Stimulated activated effector memory CD8-positive, alpha-beta T cell treated with anti-CD3 and anti-CD28 coated beads, Interleukin-12 subunit alpha, Interleukin-12 subunit beta, amount 100 ng/mL, for 72 hours (primary cell): ENCODE measurements at places on chromosomes 5 and 9.

- no peak for DNase-seq
These were observed 9.9 kb upstream of the GRHPR start for GRCh38 chr9:37412431-37413151.

DNA sequence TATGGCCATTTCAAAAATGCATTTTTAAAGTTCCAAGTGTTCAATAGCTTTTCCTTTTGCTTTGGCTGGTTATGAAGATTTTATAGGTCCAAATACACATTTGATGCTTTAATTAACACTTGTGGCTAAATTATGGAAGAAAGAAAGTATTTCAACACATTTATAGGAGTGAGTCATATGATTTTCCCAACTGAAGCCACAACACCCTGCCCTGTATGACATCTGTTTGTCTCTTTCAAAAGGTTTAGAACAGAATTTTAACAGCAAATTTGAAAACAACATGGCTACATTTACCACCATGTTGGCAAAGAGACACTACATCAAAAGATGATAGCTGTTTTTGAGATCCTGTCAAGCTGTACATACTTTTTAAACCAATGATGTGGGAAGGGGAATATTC, 99.4 kb downstream of the TMEM174 start:
- no peak for DNase-seq

DNA sequence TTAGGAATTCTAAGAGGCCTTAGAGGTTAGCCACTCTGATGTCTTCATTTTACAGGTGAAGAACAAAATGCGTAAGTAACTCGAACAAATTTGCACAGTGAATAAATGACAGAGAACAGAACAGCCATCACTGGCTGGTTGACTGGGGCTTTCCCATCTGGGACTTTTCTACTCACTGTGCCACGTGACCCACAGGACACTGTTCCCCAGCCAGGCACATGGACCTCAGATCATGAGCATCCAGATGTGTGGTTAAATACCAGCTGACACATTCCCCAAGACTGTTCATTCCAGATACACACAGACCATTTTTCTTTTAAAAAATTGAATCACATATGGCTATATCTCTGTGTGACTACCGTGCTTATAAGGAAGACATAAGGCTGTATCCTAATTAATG, 25.8 kb upstream of the MED10 start:
- DNase-seq, result no peak

GRCh38 chr5:17219006-17219422, 1.6 kb downstream of the BASP1 start:
- no peak for DNase-seq

- no peak for DNase-seq
These were observed 746.7 kb upstream of the TYRP1 start for GRCh38 chr9:11946531-11946930.

DNA sequence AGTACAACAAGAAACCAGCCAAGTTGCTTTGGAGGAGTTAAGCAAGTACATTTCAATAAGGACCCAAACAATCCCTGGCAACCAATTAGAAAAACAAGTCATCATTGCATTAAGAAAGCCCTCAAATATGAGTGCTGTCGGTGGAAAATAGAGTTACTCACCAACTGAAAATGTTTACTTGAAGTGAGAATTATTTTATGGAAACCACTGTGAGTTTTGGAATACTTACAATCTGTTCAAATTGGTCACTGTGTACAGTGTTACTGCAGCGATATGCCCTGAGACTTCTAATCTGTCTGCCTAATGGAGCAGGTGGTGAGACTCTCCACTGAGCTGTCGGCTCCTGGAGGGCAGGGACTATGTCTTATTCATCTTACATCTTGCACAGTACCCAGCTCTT, 1073.2 kb upstream of the DMAC1 start:
- DNase-seq, result no peak

DNA sequence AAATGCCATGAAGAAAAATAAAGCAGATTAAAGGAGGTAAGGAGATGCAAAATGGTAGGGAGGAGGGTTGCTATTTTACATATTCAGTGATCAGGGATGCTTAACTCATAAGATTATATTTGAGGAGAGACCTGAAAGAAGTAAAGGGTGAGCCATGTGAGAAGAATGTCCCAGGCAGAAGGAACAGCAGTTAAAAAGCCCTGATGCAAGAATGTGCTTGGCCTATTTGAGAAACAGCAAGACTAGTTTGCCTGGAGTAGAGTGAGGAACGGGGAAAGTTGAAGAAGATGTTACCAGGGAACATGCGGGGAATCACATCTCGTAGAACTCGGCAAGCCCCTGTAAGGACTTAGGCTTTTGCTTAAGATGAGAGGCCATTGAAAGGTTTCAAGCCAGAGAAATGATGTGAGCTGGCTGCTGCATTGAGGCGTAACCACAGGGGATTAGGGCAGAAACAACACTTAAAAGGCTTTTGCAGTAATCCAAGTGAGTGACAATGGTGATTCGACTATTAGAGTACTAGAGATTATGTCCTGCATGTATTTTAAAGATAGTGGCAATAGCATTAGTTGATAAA, 198.7 kb downstream of the VPS13A start:
- no peak for DNase-seq

DNA sequence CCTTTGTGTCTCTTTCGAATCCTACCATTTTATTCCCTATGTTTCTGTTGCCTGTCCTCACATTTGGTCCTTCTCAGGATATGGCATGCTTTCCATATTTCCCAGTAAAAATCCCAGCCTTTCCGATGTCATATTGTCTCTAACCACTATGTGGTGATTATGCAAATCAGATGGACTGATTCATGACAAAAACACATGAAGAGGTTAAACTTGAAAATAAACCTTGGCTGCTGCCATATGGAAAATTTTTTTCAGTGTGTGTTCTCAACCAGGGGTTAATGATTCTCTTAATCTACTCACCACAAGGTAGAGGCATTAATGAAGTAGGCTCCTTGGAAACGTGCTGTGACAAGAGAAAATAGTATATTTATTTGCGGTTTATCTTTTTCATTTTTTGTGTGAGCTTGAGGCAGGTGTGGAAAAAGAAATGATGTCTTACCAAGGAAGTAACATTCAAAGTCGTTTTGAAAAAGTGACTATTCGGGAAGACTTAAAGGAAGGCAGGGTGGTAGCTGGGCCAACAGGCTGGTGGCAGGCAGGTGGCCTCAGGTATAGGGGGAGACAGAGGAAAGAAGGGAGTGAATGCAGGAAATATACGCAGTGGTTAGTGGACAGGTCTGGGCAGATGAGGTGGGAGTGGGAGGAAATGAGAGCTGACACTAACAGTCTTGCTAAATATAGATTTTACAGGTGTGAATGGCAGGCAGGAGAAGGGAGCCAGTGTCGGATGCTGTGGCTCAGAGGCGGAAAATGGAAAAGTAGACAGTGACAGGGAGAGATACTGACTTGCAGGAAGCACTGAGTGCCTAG, 46.2 kb downstream of the DMRT2 start:
- DNase-seq, result no peak

DNA sequence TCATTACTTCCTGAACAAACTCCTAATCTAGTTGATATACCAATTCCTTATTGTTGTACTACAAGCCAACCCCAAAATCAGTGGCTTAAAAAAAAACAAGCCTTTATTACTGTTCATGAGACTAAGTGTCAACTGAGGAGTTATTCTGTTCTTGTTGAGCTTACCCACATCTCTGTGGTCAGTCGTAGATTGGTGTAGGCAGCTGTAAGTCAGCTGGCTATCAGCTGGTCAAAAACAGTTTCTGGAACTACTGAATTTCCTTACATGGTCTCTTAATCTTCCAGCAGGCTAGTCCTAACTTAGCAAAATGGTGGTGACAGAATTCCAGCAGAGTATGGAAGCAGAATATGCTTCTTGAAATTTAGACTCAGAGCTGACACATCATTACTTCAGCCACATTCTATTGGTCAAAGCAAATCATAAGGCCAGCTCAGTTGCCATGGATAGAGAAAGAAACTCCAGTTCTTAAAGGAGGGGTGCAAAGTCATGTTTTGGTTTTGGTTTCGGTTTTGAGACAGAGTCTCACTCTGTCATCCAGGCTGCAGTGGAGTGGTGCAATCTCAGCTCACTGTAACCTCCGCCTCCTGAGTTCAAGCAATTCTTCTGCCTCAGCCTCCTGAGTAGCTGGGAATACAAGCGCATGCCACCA, 386.1 kb upstream of the MPDZ start:
- DNase-seq, result no peak

DNA sequence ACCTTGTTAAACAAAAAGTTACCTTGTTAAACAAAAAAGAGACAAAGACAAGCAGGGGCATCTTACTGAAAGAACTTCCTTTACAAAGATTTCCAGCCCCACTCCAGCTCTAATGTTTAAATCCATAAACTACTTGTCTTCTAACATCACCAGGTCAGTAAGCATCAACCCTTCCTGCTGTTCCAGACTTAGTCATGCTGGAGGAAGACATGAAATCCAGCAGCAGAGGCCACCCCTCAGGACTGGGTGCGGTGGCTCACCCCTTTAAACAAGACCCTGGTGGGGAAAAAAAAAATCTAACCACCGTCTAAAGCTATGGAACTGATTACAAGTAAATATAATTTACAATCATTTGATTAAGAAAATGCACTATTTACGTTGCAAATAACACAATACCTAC, 9.1 kb downstream of the PDCL start:
- no peak for DNase-seq

DNA sequence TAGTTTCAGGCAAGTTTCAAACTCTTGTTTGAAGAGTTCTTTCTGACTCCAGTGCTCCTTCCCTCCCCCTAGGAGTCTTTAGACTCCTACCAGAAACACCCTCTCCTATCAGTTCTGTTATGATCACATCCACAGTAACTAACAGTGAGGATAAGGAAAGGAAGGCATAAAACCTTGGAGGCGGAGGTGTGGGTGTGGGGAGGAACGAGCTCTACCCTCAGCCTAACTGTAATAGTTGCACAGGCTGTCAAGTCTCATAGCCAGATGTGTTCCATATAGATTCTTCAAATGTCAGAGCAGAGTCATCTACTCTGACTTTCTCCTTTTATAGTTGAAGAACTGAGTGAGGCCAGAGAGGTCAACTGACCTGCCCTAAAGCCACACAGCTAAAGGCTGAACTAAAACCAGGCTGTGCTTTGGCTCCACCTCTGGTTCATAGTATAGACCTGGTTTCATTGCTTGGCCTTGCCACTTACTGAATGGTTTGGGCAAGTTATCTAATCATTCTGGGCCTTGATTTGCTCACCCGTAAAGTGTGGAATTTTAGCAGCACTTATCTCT, 34.4 kb upstream of the PIK3R1 start:
- no peak for DNase-seq

DNA sequence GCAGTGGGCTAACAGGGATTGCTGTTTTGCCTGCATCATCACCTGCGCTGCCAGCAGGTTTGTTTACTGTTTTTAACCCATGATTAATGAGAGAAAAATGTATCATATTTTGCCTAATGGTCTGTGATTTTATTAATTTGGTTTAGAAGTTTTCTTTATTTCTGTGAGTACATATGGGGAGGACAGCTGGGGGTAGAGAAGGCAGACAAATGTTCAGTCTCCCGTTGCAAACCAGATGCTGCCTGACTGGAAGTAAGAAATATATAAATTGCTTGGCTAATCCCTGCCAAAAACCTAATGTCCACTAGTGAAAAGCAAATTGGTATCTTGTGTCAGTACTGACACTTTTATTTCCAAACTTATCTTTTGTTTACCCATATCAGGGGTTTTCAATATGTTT, 1766.1 kb upstream of the C9orf72 start:
- no peak for DNase-seq

DNA sequence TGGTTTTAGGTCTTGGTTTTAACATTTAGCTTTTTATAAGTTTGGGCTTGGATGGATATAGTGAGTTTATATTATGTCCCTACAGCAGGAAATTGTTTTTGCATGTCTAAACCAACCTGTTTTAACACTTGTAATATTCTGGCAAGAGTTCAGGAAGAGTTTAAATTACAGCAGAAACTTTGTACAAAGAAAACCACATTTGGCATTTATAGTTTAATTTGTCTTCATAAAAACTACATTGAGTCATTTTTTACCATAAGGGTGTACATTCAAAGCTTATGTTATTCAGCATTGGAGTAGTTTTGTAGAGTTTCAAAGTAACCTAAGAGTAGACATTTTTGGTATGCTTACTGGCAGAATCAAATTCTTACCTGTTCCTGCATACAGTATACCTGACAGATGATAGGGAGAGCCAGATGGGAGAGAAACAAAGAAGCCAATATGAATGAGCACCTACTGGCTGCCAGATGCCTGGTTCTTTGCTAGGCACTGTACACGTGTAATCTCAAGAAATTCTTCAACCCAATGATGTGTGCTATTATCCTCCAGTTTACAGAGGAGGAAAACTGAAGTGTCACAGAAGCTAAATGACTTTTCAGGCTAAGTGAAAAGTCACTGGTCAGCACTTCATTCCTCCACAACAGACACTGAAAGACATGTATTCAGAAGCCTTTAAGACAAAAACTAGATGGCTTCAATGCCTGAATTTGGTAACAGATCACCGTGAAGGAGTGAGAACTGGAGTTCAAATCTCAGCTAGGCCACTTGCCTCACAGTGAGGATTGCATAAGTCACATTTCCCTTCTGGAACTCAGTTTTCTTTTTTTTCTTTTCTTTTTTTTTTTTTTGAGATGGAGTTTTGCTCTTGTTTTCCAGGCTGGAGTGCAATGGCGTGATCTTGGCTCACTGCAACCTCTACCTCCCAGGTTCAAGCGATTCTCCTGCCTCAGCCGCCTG, 25.9 kb upstream of the ECM2 start:
- no peak for DNase-seq

- DNase-seq, result no peak
These were observed 6.6 kb downstream of the OTULINL start for GRCh38 chr5:14588145-14588544.

DNA sequence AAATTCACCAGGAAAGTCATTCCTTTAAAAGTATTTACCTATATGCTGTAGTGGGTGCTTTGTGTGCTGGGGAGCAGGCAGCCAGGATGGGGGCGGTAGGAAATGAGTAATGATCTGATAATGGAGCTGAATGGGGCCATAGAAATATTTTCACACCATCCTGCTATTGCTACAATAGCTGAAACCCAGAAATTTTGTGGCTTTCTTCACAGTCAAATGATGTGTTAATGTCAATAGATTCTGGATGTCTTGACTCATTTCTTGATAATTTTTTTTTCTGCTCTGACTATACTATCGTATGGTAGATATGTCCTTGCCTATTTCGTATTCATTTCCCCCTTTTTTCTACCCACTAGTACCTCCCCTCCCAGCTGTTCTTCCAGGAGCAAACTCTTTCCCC, 59.5 kb downstream of the RORB start:
- DNase-seq, result no peak

DNA sequence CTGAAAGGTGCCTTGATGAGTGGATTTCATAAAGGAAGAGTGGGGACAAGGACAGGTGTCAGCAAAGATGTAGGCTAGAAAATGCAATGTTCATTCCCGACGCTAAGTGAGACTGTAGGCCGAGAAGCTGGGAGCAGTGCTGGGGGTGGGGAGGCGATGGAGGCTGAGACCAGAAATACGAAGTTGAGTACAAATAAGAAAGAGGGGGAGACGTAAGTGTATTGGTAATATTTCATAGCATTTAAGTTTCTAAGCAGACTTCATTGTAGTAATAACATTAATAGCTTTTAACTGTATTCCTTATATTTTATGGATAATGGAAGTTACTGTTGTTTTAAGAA, 11.0 kb downstream of the TRIP13 start:
- DNase-seq, result no peak
